Progenitor cell of endocrine pancreas (in vitro differentiated cells): ENCODE measurements at places on chromosomes 12 and 14. TPM values are rescaled to one million over a fixed set of nuclear protein-coding genes. Genes with fewer than 3 reads are reported as not detected.

Gene LMO3
- 39.4 and 48.4 TPM in 2 replicates for total RNA-seq

Gene SLC25A47
- not detected in 2 replicates for total RNA-seq

Gene KCNC2
- not detected in 2 replicates for total RNA-seq

Gene ACTN1
- total RNA-seq, result 92.6 and 105 TPM in 2 replicates
